ENCODE measurements at places on chromosomes 12 and 14. TPM values are rescaled to one million over a fixed set of nuclear protein-coding genes. Genes with fewer than 3 reads are reported as not detected.

DNA sequence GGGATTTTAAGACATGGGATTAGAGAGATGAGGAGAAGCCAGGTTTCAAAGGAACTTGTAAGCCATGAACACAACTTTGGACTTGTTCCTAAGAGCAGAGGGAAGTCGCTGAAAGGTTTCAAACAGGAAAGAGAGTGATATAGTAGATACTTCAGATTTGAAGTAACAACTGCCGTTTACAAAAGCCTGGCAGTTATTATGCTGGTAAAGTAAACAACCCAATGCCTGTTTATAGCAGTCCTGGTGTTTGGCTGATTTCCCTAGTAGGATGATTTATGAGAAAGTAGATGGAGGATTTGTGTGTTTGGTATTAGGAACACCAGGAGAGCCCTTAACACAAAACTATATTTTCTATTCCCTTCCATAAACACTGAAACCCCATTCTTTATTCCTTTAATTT is 285.7 kb downstream of the RMST start:
- no peaks in the 10 kb centered on the region for H3K27me3 ChIP-seq
- no peaks in the 10 kb centered on the region for H3K36me3 ChIP-seq
- H3K4me1 ChIP-seq, result no peaks in the 10 kb centered on the region
- H3K27ac ChIP-seq, result no peak overlapping the region

- peak overlapping the region; percentile 81 for H3K27ac ChIP-seq
- no peaks in the 10 kb centered on the region for H3K27me3 ChIP-seq
- no peak overlapping the region for H3K4me3 ChIP-seq
- DNase-seq, result no peak
Measured at GRCh38 chr14:34496007-34496678, 34.1 kb upstream of the SPTSSA start.

GRCh38 chr14:76715511-76716081 is 45.7 kb upstream of the VASH1 start:
- H3K27me3 ChIP-seq, result peaks cover 2% of the 10 kb centered on the region
- no peak overlapping the region for H3K27ac ChIP-seq
- no peak overlapping the region for H3K4me3 ChIP-seq

DNA sequence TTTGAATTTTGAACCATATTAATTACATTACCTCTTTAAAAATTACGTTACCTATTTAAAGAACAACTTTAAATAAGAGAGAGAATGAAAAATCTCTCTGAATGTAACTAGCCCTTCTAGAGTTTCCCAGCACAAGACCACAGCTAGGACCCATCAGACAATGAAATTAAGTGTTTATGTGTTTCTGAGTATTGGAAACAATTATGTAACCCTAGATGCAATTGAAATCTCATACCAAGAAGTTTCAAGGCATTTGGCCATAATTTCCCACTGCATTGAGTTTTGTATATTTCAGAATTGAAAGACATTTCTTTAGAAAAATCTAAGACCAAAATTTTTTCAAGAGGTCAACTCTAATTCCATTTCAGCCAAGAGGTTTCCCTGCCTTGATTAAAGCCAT is 47.1 kb downstream of the SERPINA3 start:
- no peaks in the 10 kb centered on the region for H3K36me3 ChIP-seq
- no peak for DNase-seq
- no peak overlapping the region for H3K27ac ChIP-seq
- no peaks in the 10 kb centered on the region for H3K4me1 ChIP-seq
- no peaks in the 10 kb centered on the region for H3K27me3 ChIP-seq
- H3K4me3 ChIP-seq, result no peak overlapping the region

DNA sequence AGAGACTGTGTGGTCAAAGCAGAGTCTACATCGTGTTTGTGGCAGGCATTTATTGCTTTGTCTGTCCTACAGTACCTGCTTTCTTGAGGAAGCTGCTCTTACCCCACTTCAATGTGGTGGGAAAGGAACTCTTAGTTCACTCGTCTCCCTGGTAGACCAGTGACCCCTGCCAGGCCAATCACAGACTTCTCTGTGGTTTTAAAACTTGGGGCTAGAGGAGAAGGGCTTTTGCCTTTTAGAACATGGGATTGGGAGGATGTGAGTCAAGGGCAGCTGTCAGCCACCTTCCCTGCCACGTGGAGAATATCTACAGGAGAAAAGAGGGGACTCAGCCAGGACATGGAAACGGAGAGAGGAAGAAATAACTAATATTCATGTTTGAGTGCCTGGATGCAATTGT is 36.8 kb upstream of the TMED10 start:
- no peaks in the 10 kb centered on the region for H3K27me3 ChIP-seq
- H3K4me3 ChIP-seq, result no peak overlapping the region
- H3K36me3 ChIP-seq, result no peaks in the 10 kb centered on the region
- H3K4me1 ChIP-seq, result no peaks in the 10 kb centered on the region
- no peak overlapping the region for H3K27ac ChIP-seq

- no peaks in the 10 kb centered on the region for H3K27me3 ChIP-seq
- no peak for DNase-seq
- no peaks in the 10 kb centered on the region for H3K36me3 ChIP-seq
- no peak overlapping the region for H3K27ac ChIP-seq
- H3K4me3 ChIP-seq, result no peak overlapping the region
Measured at GRCh38 chr12:77152623-77153193, 87.3 kb upstream of the E2F7 start.

GRCh38 chr12:12990700-12991468 is 9.2 kb downstream of the HEBP1 start:
- peaks cover 9% of the 10 kb centered on the region for H3K36me3 ChIP-seq
- H3K4me1 ChIP-seq, result no peaks in the 10 kb centered on the region
- DNase-seq, result no peak
- no peaks in the 10 kb centered on the region for H3K27me3 ChIP-seq
- H3K27ac ChIP-seq, result no peak overlapping the region

- no peak overlapping the region for H3K4me3 ChIP-seq
- H3K27ac ChIP-seq, result no peak overlapping the region
- no peak for DNase-seq
Measured at GRCh38 chr12:65454115-65454787, 175.8 kb downstream of the MSRB3 start.

GRCh38 chr12:104420868-104421267 is 35.9 kb upstream of the CHST11 start:
- DNase-seq, result no peak
- 0 out of 3 replicates have a peak, but pooled peaks cover 4% of the 10 kb centered on the region for H3K4me1 ChIP-seq
- H3K4me3 ChIP-seq, result no peak overlapping the region

NANOG gene
- 0.04 TPM for total RNA-seq

RHOJ gene
- not detected for total RNA-seq

RIMBP2 gene
- total RNA-seq, result not detected
